CD4-positive, CD25-positive, alpha-beta regulatory T cell (primary cell): ENCODE measurements at places on chromosomes 12 and 14.

DNA sequence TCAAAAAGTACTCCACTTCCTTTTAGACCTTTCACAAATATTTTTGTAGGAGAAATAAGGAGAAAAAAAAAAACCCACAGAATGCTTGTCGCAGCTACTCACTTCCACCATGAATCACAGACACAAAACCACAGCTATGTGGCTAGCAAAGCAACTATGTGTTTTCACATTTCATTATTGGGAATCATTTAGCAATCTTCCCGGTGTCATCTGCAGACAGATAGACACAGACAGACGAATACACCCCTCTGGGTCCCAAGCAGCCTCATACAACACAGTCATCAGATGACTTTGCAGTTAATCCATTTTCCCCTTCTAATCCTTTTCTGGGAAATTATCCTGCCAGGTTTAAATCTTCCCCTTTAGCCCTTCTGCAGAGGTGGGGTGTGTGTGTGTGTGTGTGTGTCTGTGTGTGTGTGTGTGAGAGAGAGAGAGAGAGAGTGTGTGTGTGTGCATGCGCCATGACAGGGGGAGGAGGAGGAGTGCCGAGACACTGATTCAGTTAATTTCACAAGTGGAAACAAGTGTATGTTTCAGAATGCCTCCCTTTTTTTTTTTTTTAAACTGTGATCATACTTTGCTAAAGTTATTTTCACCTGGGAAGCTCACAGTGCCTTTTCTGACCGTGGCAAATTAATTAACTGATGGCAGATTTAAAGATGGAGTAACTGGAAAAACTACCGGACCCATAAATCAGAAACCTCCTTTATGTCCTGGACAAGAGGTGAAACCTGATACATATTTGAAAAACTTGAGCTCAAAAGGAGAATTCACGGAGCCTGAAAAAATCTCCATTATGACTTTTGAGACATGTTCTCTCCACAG lies 39.9 kb downstream of the LTBP2 start:
- no peak for DNase-seq

GRCh38 chr12:116222358-116222757 lies 55.1 kb downstream of the MED13L start:
- DNase-seq: no peak

- no peak for DNase-seq
Measured at GRCh38 chr14:62689733-62690132, 355.5 kb downstream of the KCNH5 start.

GRCh38 chr12:3341594-3341993 lies 149.4 kb upstream of the PRMT8 start:
- DNase-seq: no peak

DNA sequence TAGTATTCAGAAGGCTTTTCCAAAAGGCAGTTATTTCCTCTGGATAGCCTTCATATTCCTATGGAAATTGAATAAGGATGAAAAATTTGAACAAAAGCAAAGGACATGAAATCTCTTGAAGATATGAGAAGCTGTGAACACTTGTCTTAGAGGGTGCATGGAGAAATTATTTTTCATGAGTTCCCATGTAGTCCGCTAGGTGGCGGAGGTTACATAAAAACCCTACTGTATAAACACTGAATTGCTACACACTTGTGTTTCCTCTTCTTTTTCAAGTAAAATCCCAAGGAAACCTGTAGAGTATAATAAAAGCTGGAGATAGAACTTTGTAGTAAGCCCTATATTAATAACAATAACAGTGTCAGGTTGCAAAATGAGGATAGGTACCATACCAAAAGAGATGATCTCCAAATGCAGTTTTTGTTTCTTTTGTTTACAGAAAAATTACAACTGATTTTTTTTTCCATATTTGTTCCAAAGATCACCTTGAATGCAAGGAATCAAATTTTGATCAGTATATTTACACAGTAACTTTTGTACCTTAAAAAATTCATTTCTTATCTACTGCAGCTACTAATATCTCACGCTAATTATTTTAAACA lies 37.8 kb upstream of the OR4E1 start:
- DNase-seq: peak; percentile 3

GRCh38 chr12:124650912-124651311 lies 83.5 kb upstream of the NCOR2 start:
- no peak for DNase-seq

DNA sequence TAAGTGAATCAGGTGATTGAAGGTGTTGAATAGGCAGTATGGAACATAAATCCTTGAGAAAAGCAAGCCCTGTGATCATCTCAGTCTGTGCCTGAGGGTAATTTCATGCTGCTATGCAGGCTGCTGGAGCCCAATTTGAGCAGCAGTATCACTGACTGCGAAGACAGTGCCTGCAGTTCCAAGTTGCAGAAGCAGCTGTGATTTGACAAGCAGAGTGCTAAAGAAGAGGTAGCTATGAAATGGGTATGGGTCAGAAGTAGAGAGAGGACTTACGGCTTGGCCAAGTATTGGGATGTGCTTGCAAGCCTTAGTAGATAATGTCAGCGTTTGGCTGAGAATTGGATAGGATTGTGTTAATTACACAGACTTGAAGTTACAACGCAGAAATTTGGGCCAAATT lies 22.5 kb downstream of the PIK3C2G start:
- DNase-seq: no peak

GRCh38 chr12:78376257-78376656 lies 488.3 kb upstream of the SYT1 start:
- no peak for DNase-seq

DNA sequence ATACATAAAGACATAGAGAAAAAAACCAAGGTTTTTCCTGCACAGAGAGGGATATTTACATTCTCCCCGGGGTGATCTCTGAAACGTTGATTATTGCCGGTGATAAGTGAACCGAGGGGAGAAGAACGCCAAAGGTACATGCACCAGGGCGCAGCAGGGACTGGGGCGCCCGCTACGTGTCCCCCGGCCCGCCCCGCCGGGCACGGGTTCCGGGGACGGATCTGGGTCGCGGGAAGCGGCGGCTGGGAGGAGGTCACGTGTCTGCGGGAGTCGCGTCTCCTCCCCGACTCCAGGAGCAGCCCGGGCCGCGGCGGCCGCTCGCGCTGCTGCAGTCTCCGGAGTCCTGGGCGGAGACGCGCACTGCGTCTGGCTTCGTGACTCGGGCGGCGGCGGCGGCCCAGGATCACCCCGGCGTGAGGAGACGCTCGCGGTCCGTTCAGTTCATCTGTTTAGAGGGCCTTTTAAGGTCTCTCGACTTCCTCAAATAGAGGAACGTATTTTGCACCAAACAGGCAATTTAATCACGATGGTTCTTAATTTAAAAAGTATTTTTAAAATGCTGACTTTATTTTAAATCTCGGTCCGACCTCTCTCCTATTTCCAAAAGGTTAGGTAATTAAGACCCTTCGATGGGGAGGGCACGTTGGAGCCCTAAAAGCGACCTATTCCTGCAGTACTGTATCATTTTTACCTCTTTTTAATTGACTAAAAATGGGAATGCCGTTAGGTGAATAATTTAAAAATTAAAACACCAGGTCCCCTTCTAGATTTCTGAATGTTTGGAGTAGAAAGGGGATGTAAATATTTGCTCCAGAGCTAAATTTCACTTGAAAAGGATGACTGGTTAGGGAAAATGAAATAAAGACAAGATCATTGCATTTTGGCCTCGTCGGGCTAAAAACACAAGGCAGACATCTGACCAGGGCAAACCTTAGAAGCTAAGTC lies 1.8 kb upstream of the BHLHE41 start:
- no peak for DNase-seq

DNA sequence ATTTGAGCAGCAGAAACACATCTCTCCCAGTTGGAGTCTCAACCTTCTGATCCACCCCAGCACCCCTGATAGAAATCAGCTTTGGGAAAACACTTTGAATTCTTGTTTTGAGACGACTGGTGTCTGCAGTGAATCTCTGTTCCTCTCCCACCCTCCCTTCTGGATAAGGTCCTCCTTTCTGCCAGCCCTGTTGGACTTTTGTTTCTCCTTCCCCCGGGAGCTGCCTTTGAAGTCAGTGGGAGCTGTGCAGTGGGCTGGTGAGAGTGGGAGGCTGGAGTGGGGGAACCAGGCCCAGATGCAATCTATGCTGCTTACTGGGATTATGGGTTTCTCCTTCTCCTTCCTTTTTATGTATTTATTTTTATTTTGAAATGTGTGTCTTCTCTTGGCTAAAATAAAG lies 49.0 kb downstream of the FLRT2 start:
- DNase-seq: no peak

GRCh38 chr12:80714055-80714454 lies 2.7 kb upstream of the MYF5 start:
- no peak for DNase-seq

- DNase-seq: no peak
Measured at GRCh38 chr14:36901861-36902260, 240.2 kb downstream of the PAX9 start.

GRCh38 chr14:95294834-95295599 lies 24.7 kb downstream of the CLMN start:
- no peak for DNase-seq

- DNase-seq: no peak
Measured at GRCh38 chr12:14833952-14834351, 9.4 kb downstream of the ART4 start.

DNA sequence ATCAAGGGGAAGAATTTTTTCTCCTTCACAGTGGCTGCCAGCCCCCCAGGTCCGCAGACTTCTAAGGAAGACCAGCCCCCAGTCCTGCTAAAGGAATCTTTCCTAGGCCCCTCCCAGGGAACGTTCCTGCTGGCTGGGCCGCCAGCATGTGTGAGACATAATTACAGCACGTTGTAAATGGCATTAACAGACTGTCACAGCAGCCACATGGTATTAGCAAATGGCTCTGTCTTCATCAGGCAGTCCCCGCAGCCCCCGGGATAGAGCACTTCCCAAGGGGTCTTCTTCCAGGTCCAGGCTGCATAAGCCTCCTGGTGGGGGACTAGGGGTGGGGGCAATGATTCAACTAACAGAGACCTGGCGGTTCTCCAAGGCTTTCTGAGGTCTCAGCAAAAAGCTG lies 34.9 kb upstream of the FAM222A start:
- DNase-seq: no peak
